ENCODE measurements at places on chromosomes 11 and 22. TPM values are rescaled to one million over a fixed set of nuclear protein-coding genes. Genes with fewer than 3 reads are reported as not detected.

The KRTAP5-11 gene
- total RNA-seq: not detected

The VSIG2 gene
- 3.6 TPM for total RNA-seq

The MGAT3 gene
- total RNA-seq: not detected

The DMC1 gene
- 0.91 TPM for total RNA-seq
